Bronchial smooth muscle cell (primary cell): ENCODE measurements at places on chromosomes 4 and X. TPM values are rescaled to one million over a fixed set of nuclear protein-coding genes. Genes with fewer than 3 reads are reported as not detected.

TBC1D1 gene
- total RNA-seq = 26.5 and 37.4 TPM in 2 replicates

ZNF711 gene
- total RNA-seq = under 0.01 and 0.69 TPM in 2 replicates

MAOB gene
- total RNA-seq = 1.0 and 5.5 TPM in 2 replicates

FAM53A gene
- total RNA-seq = 1.1 and 1.4 TPM in 2 replicates

TMEM31 gene
- total RNA-seq = not detected in 2 replicates

TRAPPC2 gene
- total RNA-seq = 13.2 and 15.3 TPM in 2 replicates

IGSF1 gene
- not detected in 2 replicates for total RNA-seq

ABCG2 gene
- 1.1 and 1.3 TPM in 2 replicates for total RNA-seq

TRIM60 gene
- not detected in 2 replicates for total RNA-seq

DGAT2L6 gene
- not detected in 2 replicates for total RNA-seq

LIMCH1 gene
- 0.17 and 4.9 TPM in 2 replicates for total RNA-seq

BMPR1B gene
- total RNA-seq = 0.09 and 0.47 TPM in 2 replicates

RADX gene
- 0.95 and 1.2 TPM in 2 replicates for total RNA-seq

PAK3 gene
- total RNA-seq = 1.4 and 1.6 TPM in 2 replicates

PDCL2 gene
- not detected in 2 replicates for total RNA-seq
